ENCODE measurements at places on chromosomes 7 and 10. TPM values are rescaled to one million over a fixed set of nuclear protein-coding genes. Genes with fewer than 3 reads are reported as not detected.

DNA sequence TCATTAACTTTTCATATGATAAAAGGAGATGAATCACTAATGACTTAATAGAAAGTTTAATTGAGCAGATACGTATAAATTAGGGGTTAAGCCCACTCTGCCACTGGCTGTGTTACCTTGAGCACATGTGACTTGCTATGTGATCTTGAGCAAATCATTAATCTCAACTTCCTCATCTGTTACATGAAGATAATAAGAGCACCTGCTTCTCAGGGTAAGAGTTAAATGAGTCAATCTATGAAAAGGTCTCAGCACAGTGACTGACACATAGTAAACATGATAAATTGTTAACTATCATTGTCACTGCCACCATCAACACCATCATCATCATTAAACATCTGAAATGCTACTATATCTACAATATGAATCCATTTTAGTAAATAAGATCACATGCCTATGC lies 110.8 kb downstream of the TPK1 start:
- peak; percentile 64 for DNase-seq

The RSPH10B2 gene
- polyA plus RNA-seq: 0.70 TPM

DNA sequence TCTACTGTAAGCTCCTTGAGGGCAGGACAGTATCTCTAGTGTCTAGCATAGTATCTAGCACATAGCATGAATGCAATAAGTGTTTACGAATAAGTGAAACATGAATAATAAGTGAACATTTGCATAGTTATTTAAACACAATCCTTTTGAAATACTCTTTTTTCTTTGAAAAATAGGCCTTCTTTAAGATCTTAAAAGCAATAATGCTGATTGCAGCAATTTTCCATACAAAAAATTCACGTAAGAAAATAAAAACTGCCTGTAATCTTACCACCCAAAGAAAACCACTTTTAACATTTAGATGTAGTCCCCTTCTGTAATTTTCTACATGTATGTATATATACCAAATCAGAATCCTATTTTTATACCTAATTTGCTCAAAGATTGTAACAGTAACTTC lies 162.5 kb upstream of the HPS1 start:
- DNase-seq: no peak

The ASB10 gene
- polyA plus RNA-seq: not detected

The BTBD16 gene
- polyA plus RNA-seq: 0.79 TPM

The CALHM1 gene
- 0.04 TPM for polyA plus RNA-seq

The CFTR gene
- polyA plus RNA-seq: 53.1 TPM

DNA sequence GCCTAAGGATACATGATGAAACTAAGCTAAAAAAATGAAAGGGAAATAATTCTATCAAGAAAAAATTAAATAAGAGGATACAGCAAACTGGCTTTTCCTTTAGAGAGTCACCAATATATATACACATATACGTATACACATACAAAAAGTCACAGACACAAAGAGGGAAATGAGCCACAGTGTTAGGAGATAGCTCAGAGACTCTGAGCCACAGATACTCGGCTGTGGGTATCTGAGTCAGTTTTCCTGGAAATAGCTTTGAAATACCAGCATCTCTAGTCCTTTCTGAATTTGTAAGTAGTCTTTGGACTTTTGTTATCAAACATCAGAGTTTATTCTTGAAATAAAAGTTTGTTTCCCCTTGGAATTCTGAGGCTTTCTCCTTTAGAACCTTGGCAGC lies 111.8 kb downstream of the TBXAS1 start:
- no peak for DNase-seq

DNA sequence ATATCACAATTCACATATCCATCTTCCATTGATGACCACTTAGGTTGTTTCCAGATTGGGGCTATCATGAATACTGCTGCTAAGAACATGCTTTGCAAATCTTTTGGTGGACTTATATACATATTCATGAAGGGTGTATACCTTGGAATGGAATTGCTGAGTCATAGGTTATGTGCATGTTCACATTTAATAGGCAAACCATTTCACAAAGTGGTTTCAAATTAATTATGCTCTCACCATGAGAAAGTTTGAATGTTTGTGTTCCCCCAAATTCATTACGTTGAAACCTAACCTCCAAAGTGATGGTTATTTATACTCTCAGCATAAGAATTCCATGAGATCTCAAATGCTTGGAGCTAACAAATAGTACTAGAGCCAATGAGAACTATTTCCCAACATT lies 86.4 kb downstream of the VPS41 start:
- no peak for DNase-seq

DNA sequence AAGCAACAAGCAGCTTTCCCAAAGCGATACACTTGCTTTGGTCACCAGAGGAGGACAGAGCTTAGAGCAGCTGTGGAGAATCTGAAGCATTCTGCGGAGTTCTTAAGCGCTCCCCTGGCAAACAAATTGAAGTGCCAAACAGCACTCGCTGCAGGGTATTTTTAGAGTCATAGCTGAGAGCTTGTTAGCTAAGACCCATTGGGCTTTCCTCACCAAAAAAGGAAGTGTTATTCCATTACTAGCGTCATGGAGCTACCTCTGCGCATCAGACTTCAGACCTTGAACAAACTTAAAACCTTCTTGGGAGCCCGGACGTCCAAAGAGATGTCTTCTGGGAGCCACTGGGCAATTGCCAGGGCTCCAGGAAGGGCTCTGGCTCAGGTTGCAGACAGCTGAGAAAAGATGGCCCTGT lies 23.2 kb upstream of the BMPR1A start:
- no peak for DNase-seq

GRCh38 chr10:79313911-79314439 lies 33.3 kb upstream of the PPIF start:
- DNase-seq: no peak

- DNase-seq: no peak
Measured at GRCh38 chr7:44322631-44323363, 2.6 kb downstream of the CAMK2B start.

DNA sequence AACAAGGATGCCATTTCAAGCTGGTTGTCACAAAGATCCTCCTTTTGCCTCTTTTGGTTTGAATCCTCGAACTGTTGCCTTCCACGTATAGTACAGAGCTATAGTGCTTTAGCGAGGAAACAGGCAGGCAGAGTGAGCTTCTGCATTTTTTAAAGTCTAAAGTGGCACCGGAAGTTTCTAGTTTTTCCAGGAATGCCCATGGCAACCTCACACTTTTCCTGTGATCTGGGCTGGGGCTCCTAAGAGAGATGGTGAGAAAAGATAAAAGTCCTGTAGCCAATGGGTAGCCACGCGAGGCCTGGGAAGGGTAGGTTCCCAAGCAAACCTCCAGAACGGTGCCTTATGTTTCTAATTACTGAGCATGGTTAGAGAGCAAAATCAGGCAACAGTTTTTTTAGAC lies 76.7 kb downstream of the CALD1 start:
- no peak for DNase-seq

DNA sequence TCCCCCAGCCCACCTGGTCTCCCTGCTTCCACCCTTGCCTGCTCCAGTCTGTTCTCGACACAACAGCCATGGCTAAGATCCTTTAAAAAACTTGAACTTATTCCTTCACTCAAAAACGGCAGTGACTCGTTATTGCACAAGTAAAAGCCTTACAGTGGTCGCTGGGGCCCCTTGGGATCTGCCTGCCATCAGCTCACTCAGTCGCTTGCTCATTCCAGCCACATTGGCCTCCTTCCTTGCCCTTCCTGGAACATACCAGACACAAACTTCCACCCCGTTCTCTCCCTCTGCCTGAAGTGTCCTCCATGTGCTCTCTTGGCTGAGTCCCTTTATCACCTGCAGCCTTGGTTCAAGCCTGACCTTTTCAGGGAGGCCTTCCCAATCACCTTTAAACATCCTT lies 4.7 kb downstream of the CCNY start:
- no peak for DNase-seq

DNA sequence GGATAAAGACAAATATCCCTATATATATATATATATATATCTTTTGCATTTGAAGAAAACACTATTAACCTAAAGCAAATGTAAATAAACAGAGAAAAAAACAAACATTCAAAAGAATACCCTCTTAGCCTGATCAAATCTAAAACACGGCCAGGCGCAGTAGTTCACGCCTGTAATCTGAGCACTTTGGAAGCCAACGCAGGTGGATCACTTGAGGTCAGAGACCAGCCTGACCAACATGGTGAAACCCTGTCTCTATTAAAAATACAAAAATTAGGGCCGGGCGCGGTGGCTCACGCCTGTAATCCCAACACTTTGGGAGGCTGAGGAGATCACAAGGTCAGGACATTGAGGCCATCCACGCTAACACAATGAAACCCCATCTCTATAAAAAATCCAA lies 9.2 kb downstream of the ANXA7 start:
- no peak for DNase-seq

The SLC16A9 gene
- 2.6 TPM for polyA plus RNA-seq

DNA sequence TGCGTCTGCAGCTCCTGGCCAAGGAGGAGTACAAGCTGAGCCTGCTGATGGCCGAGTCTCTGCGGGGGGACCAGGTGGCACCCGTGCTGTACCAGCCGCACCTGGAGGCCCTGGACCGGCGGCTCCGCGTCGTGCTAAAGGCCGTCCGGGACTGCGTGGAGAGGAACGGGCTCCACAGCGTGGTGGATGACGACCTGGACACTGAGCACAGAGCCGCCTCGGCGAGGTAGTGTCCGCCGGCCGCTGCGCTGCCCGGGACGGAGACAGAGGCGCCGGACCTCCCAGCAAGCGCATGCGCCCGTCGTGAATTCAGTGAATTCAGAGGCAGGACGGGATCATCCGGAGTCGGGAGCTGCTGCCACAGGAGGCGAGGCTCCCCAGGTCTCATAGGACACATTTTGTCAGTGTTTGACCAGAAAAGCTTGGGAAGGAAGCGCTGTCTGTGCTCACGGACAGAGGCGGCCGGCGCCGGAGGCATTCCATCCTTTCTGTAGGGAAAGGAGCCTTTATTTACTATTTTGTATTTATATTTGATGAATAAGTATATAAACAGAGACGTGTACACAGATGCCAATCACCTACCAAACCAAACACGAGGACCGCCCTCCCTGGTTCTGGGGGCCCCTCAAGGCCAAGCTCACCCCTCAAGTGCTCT lies 30.1 kb upstream of the FOXL3 start:
- no peak for DNase-seq
